ENCODE measurements at places on chromosomes 12 and 14.
A peak's percentile ranks its signal among the peaks of the same experiment; 100 is the strongest.

GRCh38 chr12:59023861-59024424 is 103.6 kb upstream of the LRIG3 start:
- no peak for DNase-seq

DNA sequence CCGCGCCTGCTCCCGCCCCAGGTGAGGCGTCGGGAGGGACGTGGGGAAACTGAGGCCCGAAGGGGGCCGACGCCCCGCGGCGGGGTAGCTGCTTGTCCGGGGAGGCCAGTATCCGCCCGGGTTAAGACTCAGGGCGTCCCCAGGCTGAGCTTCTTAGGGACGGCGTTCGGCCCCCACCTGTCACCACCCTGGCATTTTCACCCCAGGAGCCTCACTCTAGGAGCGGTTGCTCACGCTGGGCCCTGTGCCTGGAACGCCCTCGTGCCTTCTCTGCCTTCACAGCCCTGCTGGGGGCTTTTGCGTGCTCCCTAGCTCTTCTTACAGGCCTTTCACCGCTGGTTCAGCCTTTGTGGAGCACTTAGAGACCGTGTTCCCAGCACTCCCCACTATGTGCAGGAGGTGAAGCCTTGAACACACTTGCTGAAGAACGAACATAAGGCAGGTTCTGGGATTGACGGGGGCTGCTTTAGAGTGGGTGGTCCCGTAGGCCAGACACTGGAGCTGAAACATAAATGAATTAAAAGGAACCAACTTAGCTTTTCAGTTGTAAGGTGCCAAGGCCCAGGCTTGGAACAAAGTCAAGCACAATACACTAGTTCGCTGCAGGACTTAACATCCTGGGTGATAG is 601 bp downstream of the ZNF839 start:
- DNase-seq = no peak

- DNase-seq = peak; percentile 15
Observed at GRCh38 chr14:19878029-19878642, 3.2 kb downstream of the OR4K2 start.

DNA sequence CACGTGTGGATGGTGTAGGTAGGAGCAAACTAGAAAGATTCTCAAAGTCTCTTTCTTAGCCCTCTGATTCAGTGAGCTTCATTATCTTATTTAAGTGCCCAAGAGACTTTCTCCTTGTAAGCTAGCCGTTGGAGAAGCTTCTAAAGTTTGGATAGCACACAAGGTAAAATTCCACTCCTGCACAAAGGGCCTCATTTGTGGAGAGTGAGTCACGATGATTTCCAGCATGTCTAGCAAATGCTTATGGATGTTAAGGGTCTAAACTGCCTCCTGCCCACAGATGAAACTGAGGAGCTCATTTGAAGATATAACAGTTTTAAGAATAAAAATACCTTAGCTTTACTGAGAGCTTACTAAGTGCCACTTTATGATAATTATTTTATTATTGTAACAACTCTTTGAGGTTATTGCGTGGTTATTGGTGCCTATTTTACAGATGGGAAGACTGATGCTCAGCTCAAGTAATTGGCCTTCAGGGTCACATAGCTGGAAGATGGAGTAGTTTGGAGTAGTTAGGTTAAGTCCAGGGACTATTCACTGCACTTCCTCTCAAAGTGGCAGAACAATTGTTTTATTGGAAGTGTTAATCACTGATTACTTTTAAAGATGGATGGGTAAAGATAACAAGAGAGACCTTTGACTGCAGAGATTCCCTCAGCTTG is 78.7 kb upstream of the HIF1A start:
- DNase-seq = no peak

GRCh38 chr12:50057896-50058670 is 687 bp downstream of the ASIC1 start:
- DNase-seq = no peak

DNA sequence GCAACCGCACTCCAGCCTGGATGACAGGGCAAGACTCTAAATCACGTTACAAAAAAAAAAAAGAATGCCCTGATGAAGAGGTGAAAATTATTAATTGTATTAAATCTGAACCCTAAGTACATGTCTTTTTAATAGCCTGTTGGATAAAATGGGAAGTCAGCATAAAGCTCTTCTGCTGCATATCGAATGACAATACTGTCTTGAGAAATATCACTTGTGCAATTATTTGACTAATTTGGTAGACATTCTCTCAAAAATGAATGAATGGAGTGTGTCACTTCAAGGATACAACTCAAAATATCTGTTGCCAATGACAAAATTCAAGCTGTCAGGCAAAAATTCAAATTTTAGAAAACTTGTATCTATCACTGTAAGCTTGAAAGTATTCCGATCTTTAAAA is 38.9 kb downstream of the DNAI7 start:
- DNase-seq = no peak

DNA sequence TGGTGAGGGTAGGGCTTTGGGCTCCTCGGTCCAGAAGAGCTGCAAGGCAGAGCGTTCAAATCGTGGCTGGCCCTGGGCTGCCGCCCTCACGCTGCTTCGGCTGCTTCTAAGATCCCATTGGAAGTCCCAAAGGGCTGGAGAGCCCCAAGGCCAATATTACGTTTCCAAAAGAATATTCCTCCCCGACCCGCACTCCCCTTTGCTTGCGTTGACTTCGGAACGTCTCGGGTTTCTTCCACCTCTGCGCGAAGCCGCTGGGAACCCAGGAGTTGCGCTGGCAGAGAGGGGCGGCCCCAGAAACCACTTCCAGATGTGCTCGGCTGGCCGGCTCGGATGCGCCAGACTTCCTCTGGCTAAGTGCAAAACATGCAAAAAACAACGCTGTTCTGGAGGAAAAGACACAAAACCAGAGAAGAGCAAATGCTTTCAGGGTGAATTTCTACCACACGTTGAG is at the start of gene GLT8D2:
GLT8D2 (minus strand) TSS at position 285 of the 454 bp plus-strand sequence. CDS start 30,539 bp downstream, outside the sequence.
- no peak for DNase-seq

- DNase-seq = no peak
Observed at GRCh38 chr14:88904864-88905263, 80.4 kb downstream of the TTC8 start.

GRCh38 chr14:74491956-74492775 is 939 bp downstream of the NPC2 start:
- DNase-seq = no peak

All from SHP77 (cell line).